ENCODE measurements at places on chromosomes 12 and 14.

GRCh38 chr12:31363831-31364230 is 37.9 kb upstream of the SINHCAF start:
- no peak for DNase-seq

GRCh38 chr14:23639048-23639890 is 3.1 kb downstream of the DHRS2 start:
- DNase-seq, result no peak

- no peak for DNase-seq
Measured at GRCh38 chr12:131636940-131637750, 73.7 kb upstream of the SFSWAP start.

DNA sequence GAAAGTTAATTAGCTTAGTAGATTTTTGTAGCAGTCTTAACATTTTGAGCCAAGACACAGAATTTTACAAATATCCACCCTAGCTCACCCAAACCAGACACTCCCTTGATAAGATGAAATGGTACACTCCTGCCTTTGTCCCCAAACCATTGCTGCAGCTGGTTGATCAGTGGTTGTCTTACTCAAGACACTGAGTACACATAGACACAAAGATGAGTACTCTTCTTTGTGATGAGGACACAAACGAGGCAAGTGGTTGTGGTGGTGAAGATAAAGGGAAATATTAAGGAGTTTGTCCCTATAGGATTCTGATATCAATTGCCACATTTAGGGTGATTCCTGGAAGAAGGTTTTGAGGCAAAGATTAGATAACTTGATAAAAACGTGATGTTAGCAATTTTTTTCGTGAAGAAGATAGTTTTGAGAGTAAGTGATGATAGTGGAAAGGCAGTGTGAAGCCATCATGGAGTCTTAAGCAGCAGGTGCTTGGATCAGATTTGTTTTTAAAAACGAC is 21.4 kb upstream of the ATP2B1 start:
- no peak for DNase-seq

GRCh38 chr12:101773650-101774162 is 34.4 kb upstream of the SYCP3 start:
- peak; percentile 43 for DNase-seq

DNA sequence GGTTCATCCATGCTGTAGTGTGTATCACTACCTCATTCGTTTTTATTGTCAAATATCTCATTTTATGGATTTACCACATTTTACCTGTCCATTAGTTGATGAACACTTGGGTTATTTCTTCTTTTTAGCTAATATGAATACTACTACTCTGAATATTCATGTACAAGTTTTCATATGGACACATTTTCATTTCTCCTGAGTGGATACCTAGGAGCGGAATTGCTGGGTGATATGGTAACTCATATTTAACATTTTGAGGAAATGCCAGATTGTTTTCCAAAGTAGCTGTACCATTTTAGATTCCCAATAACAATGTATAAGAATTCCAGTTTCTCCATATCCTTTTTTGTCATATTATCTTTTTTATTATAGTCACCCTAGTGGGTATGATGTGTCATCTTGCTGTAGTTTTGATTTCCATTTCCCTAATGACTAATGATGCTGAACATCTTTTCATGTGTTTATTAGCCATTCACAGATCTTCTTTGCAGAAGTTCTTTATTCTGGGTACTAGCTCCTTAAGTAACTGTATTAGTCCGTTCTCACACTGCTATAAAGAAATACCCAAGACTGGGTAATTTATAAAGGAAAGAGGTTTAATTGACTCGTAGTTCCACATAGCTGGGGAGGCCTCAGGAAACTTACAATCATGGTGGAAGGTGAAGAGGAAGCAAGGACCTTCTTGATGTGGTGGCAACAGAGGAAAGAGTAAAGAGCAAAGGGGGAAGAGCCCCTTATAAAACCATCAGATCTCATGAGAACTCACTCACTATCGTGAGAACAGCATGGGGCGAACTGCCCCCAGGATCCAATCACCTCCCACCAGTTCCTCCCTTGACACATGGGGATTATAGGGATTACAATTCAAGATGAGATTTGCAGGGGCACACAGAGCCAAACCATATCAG is 11.9 kb downstream of the NRDE2 start:
- DNase-seq, result no peak

GRCh38 chr12:52584156-52584682 is 10.6 kb upstream of the KRT74 start:
- no peak for DNase-seq

DNA sequence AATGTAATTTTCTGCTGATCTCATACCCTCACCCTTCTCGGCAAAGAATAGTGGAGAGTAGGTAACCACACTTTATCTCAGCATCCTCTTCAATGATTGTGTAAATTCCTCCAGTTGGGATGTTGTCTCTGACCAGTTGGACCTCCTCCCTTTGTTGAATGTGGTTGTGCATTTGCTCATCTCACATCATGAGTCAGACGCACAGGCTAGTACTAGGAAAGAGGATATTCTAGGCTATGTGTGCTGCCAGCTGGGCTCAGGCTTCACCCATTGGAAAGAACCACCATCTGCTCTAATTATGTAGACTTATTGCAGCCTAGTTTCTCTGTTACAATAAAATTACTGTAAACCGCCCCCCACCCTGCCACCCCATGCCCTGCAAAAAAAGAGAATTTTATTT is 90.3 kb downstream of the LMO3 start:
- DNase-seq, result no peak

DNA sequence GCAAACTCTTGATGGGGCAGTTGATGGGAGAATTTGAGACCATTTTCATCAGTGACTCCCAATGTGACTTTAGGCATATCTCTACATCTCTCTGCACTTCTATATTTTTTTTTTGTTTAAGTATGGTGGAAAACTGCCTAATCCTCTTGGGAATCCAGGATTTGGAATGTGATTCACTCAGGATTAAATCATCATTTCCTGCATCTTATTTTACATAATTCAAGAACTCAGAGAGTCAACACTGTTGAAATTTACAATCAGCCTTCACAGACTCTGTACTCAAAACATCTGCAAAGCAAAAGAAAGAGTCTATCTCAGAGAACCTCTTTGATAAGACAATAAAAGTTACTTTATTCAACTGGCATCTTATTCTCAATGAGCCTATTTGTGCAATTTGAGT is 260.7 kb upstream of the NOS1 start:
- DNase-seq, result no peak

DNA sequence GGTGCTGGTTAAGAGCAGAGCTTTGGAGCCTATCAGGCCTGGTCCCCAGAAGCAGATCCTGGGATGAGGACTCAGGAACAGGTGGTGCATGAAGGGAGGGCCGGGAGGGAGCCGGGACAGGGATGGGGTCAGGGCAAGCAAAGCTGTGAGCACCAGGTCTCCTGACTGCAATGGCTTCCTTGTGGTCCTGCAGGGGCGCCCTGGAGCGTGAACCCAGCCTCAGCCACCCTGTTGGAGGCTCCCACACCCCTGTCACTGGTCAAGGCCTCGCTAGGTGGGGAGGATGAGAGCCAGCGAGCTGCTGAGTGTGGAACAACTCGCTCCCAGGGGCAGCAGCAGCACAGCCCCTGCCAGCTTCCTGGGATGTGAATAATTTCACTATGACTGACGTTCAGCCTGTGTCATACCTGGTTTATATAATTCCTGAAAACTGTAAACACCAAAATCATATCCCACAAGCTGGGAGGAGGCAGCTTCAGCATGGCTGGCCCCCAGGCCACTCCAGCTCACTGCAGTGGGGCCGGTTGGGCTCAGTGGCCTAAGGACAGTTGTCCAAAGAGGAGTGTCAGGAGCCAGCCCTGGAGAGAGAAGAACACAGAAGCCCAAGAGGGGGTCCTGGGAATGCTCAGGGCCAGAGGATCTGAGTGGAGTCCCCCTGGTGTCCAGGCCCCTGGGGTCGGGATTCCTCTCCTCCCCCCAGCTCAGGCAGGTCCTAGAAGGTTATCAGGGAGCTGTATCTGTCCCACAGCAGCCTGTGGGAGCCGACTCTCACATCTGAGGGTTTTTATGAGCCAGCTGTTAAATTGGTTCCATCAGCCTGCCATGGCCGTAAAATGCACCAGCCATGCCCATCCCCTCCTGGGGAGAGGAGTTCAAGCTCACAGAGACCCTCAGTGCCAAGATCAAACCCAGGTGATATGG is 272.9 kb downstream of the ADGRD1 start:
- DNase-seq, result no peak

GRCh38 chr14:94244182-94244581 is 48.9 kb downstream of the SERPINA10 start:
- DNase-seq, result no peak

DNA sequence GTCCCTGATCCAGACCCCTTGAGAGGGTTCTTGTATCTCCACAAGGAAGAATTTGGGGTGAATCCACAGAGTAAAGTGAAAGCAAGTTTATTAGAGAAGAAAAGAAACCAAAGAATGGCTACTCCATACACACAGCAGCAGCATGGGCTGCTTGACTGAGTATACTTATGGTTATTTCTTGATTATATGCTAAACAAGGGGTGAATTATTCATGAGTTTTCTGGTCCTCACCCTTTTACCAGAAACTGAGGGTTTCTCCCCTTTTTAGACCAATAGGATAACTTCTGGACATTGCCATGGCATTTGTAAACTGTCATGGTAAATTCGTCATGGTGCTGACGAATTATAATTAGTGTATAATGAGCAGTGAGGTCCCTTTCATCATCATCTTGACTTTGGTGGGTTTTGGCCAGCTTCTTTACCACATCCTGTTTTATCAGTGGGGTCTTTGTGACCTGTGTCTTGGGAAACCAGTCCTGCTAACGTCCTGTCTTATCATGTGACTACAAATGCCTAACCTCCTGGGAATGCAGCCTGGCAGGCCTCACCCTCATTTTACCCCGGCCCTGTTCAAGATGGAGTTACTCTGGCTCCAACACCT is 121.9 kb downstream of the SPTSSA start:
- no peak for DNase-seq

DNA sequence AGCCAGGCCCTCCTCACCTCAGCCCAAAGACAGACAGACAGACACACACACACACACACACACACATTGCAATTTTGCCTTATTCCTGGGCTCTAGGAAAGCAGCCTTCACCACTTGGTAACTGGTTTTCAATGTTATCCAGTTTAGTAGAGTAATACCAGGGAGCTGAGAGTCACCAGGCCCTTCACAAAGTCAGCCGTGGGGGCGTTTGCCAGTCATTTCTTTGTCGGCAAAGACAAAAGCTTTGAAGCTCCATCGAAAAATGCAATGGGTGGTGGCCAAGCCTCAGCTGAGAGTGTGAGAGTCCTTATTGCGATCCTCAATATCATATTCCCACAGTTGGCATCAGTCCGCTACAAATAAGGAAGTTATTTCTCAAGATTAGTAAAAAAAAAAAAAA is 8.1 kb upstream of the KCNA5 start:
- DNase-seq, result no peak

GRCh38 chr12:124862768-124863415 is 772 bp downstream of the SCARB1 start:
- DNase-seq, result no peak

GRCh38 chr12:124392667-124393413 is 97.9 kb downstream of the RFLNA start:
- no peak for DNase-seq

DNA sequence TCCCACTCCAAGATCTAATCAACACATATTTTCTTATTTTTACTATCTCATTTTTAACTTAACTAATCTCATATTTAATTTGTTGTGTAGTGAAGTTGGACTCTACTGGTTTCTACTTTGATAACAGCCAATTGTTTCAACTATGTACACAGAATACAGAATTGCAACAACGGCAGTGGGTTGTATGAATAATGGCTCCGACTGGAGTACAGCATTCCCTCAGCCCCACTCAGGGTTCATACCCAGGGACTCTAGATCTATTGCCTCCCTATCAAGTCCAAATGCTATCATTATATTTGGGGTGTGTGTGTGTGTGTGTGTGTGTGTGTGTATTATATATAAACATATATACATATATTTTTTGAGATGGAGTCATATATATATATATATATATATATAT is 52.3 kb downstream of the PAWR start:
- no peak for DNase-seq

GRCh38 chr12:132698341-132698740 is 11.0 kb downstream of the PXMP2 start:
- DNase-seq, result no peak

DNA sequence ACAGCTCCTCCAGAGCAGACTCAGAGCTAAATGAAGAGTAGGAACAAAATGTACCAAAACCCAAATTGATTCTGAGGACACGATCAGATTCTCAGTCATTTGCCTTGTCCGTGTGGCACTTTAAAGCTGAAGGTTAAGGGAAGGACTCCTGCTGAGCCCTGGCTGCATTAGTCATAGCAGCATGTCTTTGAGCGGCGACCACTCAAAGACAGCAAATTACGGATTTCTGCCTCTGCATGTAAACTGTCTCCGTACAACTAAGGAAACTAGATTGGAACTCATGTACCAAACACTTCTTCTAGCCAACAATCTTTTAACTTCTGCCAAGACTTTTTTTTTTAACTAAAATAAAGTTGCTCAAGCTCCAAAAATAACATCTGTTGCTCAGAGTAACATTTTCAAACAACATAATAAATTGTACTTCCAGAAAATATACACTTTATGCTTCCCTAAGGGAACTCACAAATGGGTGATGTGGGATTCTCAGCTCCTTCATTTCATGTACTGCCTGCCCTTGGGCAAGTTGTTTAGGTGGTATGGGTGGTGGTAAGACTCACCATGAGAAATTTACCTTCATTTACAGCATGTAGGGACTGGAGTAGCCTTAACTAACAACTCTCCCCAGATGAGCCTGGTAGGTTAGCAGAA is 56.1 kb downstream of the RERG start:
- no peak for DNase-seq

GRCh38 chr12:71786829-71787228 is 32.2 kb downstream of the RAB21 start:
- no peak for DNase-seq

GRCh38 chr14:59484639-59485175 is 390 bp downstream of the JKAMP start:
- no peak for DNase-seq

- DNase-seq, result no peak
Measured at GRCh38 chr12:6934110-6934509, 6.4 kb downstream of the ATN1 start.

GRCh38 chr14:73258845-73259611 is 21.7 kb downstream of the PAPLN start:
- DNase-seq, result no peak

GRCh38 chr12:42969355-42969754 is 379.8 kb upstream of the PRICKLE1 start:
- DNase-seq, result no peak

DNA sequence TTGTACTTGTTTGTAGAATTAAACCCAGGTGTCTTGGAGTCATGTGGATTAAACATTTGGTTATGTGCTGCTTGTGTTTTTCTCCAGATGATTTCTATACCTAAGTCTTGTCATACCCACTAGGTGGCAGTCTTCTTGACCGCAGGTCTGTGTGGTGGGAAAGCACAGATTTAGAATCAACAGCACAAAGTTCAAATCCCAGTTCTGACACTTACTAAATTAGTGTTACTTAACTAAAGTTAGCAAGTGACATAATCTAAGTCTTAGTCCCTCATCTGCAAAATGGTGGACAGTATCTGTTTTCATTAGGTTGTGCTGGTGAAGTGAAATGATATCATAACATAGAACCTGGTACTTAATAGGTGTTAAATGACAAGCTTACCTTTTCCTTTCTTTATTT is 151.0 kb upstream of the ARHGAP5 start:
- DNase-seq, result no peak

GRCh38 chr12:88493636-88494035 is 86.6 kb downstream of the KITLG start:
- no peak for DNase-seq
